ENCODE measurements at places on chromosomes 1 and 21.
A peak's percentile ranks its signal among the peaks of the same experiment; 100 is the strongest.

- peak; percentile 92 for DNase-seq
Observed at GRCh38 chr1:210597555-210598134, 268.9 kb downstream of the HHAT start.

DNA sequence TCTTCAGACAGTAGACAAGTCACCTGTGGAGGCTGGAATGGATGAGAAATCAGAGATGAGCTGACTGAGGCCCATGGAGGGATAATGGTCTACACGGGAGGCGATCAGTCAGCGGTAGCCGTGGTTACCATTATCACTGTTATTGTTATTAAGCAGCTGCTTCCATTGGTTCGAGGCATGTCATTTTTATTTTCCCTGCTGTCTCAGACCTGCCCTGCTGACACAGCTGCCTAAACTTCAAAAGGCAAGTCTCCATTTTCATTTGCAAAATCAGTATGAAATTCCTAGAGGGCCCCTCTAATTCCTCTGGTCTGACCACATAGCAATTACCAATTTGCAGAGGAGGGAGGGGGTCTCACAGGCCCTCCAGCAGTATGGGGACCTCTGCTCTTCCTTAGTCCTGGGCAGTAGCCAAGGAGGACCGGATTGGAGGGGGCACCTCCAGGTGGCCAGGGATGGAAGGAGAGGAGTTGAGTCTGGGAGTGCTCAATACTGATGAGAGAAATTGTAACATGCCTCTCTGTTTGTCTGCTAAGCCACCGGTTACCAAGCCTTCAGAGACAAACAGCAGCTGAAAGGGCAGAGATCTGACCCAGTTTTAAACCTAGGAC lies 184.2 kb downstream of the TRABD2B start:
- DNase-seq, result no peak

DNA sequence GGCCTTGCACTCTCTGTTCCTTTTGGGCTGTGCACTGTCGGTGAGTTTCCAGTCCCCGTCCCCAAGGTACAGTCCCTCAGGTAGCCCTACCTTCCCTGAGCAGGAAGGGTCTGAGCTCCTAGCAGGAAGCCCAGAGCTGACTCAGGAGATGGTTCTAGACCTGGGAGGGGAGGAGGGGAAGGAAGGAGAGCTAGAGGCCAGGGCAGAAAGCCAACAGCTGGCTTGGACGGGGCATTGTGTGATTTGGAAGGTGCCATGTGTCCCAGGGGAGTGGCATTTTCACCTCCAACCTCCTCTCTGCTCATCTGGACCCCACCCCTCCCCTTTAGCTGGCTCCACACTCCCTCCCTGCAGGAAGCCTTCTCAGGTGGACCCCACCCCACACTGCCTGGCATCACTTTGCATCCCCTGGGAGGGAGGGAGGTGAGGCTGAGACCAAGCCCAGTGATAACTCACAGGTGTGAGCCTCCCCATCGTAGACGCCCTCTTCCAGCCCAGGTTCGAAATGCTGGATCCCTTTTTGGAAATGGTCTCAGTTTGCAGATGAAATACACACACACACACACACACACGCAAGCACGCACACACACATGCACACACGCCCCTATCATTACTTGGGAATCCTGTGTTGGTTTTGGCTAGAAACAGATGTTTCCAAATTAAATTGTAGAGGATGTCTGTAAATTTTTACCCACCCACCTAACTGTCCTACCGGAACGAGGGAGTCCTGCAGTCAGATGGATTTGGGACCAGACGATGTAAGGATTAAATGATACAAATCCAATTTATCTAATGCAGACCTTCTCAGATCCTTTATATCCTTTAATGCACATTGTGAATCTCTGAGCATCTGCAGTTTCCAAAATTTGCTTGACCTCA lies 19.7 kb upstream of the IFNLR1 start:
- no peak for DNase-seq

GRCh38 chr21:44723177-44724131 lies 12.1 kb upstream of the TSPEAR start:
- DNase-seq, result no peak

- DNase-seq, result no peak
Observed at GRCh38 chr1:178864326-178864725, 6.6 kb downstream of the ANGPTL1 start.

Data from Caki2 (cell line).